ENCODE measurements at places on chromosomes 6 and 20.

GRCh38 chr6:17817763-17818162 is 111.0 kb upstream of the NUP153 start:
- DNase-seq: no peak

DNA sequence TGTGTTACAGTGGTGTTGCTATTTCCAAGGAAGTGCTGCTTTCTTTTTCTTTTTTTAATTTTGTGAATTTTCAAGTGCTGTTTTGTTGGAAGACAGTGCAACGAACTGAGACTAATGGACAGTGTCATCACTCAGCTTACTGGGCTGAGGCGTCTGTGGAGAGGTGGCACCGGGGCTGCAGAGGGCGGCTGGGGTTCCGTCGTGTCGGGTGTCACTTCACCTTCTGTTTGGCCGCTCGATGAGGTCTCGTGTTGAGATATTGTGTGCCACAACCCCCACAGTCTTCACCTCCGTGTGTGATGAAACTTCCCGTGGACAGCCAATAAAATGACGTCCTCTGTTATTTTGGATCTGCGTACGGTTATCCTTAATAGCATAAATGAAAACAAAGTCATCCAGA is 149.4 kb upstream of the SNX9 start:
- DNase-seq: no peak

GRCh38 chr6:43339168-43339567 is 30.3 kb downstream of the ZNF318 start:
- no peak for DNase-seq

- DNase-seq: no peak
Observed at GRCh38 chr20:23939641-23940040, 48.9 kb downstream of the GGTLC1 start.

DNA sequence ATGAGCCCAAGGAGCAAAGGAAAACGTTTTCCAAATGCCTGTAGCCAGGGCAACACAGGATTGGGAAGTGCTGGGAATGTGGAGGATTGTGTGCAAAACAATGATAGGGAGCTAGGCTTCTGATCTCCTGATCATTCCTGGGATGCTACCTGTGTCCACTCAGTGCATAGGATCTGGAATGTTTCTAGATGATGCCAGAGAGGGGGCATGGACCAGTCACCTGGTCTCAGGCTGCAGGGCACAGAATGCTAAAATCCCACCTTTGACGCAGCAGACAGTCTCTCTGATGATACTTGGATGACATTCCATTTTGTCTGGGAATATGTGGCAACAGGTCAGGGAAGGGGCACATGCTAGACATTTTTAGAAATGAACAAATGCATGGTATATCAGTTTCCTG is 128.9 kb downstream of the CLIC5 start:
- no peak for DNase-seq

DNA sequence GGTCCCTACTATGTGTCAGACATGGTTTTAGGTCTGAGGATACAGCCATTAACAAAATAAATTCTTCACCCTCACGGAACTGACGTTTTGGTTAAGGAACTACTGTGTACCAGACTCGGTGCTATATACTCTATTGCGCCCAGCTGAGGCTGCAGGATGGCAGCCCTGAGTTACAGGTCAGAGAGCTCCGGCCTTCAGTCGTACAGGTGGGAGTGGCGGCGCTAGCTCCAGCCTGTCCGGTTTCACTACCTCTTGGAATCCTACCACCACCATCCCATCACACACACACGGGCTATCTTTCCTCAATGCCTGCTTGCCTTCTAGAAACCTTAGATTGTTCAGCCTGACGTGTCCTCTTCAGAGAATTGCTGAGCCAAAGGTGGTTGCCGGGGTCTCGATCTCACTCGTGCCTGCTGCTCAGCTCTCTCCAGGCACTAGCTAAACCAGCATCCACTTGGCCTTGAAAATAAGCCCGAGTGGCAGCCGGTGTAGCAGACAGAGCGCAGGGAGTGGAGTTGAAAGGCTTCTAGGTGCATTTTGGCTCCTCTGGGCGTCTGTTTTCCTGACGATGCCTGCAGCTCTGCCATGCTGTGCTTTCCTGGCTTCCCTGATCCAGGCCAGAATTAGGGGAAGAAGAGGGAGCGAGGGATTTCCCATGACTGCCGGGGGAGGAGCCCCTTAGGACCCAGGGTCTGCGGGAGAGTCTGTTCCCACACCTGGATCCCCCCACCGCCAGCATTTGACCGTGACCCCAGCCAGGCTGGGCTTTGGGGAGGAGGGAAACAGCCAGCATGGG is 1.1 kb upstream of the TCF15 start:
- no peak for DNase-seq

DNA sequence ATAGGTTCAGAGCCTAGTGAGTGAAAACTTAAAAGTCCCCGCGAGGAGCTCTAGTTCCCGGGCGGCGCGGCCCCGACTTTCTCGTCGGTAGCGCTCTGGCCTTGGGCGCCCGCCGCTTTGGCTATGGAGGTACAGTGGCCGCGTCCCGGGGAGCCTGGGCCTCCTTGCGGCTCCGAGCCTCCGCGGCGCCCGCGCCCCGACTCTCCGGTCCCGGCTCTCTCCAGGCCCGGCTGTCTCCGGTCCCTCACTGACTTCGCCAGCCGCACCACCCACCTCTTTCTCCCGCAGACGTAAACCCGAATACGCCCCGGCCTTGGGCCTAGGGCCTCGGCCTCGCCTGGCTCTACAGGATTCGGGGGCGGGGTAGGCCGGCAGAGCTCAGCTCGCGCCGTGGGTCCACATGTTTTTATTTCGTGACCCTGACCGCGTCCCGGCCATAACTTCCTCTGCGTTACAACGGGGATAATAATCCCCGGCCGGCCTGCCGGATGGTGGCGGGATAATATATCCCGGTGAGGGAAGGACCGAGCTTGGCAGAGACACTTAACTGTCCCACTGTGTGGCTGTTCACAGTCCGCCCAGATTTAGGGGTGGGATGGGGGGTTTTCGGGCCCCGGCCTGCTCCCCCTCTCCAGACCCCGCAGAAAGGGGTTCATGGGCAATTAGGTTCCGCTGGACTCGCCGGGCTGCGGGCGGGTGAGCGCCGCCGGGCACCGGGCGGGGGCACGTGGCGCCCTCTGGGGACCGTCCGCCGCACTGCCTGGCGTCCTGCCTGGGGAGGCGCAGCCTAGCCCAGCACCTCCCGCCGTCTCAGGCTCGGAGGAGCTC is 10.0 kb upstream of the TBX18 start:
- DNase-seq: peak; percentile 43

GRCh38 chr6:143525356-143525755 is 13.8 kb upstream of the FUCA2 start:
- no peak for DNase-seq

DNA sequence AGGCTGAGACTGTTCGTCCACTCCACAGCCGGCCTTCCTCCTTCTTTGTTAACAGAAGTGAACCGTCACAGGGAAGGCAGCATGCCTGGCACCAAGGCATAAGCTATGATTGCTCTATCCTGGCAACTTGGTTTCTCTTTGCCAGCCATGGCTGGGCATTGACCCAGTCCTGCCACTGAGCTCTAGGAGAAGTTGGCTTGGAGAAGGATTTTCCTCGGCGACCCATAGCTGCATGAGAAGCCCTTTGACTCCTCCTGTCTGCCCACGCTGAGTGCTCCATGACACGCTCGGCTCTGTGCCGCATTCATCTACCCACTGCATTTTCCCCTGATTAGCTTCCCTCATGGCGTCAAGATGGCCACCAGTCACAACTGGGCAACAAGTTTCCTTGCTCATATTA is 111.8 kb upstream of the EXOC2 start:
- DNase-seq: no peak

DNA sequence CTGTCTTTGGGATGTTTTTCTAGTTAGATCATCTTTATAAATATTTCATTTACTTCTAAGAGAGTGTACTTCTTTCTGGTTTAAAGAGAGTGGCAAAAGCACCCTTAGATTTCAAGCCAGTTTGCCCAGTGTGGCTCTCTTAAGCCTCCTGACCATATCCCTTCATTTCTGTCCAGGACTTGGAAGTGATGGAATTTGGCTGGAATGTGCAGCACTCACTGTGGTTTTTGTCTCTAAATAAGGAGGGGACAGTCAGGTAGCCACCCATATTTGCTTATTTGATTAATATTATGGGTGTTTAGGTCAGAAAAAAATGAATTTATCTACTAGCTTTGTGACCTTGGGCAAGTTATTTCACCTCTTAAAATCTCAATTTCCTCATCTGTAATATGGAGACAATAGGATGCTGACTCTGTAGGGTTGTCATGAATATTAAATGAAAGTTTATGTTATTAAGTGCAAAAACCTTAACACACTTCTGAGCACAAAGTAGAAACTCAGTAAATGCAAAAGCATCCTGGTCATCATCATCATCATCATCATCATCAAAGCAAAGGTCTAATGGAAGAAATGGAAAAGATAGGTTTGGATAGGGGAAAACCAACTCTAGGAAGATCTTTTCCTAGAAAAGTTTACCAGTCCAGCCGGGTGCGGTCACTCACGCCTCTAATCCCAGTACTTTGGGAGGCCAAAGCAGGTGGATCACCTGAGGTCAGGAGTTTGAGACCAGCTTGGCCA is 3.1 kb downstream of the CRYBG1 start:
- no peak for DNase-seq

DNA sequence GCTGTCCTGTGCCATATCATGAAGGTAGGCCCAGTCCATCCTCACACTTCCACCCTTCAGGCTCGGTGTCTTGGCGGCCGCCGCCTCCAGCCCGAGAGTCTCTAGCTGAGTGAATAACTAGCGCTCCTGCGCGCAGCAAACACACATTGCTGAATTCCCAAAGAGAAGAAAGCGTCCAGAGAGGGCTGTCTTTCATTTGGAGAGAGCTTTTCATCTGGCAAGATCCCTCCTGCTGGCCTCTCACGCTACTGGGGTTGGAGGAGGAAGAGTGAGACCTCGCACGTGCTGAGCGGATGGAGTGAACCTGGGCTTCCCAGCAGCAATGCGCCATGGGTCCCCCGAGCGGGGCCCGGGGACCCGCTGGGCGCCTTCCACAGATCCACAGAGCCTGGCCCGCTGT is 73.2 kb downstream of the NCR2 start:
- no peak for DNase-seq

GRCh38 chr6:159180001-159180400 is 10.8 kb downstream of the FNDC1 start:
- no peak for DNase-seq

- DNase-seq: no peak
Observed at GRCh38 chr6:108288742-108289141, 6.1 kb upstream of the AFG1L start.

GRCh38 chr20:3839328-3839727 is 7.3 kb upstream of the MAVS start:
- no peak for DNase-seq

DNA sequence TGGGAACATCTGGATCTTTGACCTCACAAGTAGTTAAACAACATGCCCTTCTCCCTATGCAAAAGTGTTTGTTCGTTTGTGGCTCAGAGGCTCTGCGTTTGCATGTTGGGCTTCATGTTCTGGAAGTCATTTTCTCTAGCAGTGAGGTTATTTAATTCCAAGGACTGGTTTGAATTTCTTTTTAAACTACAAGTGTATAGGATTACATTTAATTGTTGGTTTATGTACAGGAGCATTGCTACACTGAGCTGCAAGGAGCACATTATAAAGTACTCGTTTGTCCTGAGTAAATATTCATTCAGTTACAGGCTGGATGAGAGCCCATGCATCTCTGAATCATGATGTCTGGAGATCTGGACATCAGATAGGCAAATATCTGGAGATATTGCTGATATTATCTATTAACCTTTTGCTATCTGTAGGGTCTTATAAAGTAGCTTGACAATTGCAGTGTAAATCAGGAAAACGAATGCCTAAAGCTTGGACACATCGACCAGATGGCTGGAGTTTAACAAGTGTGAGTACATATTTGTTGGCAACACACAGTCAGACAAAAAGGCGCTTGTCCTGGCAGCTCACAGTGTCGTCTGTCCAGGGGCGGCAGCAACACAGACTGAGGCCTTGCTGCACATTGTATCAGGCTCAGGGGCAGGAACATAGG is 84.6 kb downstream of the PDE7B start:
- no peak for DNase-seq

DNA sequence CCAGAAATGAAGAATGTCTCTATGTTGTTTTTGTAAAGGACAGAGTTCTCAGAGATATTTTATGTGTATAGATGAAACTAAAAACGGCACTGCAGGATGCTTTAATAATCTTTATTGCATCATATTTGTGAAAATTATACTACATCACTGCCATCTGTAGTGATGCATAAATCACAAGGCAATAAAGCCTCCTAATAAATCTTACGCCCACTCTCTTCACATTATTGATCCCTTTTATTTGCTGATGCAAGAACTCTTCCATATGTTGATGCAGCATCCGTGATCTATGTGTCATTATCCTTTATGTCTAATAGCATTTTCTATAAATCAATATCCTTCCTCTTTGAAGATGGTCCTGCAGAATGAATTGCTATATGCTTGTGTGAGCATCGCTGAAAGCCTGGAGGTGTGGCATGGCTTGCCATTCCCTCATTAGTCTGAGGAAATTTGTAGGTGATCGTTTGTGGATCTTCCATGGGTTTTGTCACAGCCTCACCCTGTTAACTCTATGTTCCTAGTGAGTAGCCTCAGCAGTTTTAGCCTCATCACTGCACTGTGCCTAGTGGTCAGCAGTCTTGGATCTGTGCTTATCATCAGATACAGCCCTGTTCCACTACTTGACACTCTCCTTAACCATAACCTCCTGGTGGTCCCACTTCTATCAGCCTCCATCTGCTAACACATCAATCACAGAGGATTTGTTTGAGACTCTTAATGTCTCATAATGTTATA is 983.5 kb downstream of the EYS start:
- DNase-seq: no peak

GRCh38 chr6:75169689-75170586 is 35.9 kb downstream of the COL12A1 start:
- no peak for DNase-seq

DNA sequence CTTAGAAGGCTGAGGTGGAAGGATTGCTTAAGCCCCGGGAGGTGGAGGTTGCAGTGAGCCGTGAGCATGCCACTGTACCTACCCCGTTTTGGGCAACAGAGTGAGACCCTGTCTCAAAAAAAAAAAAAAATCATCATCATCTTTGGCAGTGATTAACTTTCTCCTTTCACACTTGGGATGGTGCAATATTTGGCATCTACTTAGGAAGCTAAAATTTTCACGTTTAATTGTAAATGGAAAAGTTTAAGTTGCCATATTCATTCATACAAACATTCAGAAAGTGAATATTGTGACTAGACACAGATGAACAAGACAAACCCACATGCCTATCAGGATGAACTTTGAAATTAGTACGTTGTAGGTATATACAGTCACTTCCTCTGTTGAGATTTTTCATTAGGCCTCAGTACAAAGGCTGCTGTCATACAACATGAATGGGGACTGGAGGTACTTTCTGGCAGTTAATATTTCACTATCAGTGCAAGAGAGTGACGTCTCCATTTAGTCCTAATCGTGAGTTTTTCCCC is 10.3 kb downstream of the TOP1 start:
- no peak for DNase-seq

All from neural crest cell (in vitro differentiated cells).